ENCODE measurements at places on chromosomes 4 and X.

DNA sequence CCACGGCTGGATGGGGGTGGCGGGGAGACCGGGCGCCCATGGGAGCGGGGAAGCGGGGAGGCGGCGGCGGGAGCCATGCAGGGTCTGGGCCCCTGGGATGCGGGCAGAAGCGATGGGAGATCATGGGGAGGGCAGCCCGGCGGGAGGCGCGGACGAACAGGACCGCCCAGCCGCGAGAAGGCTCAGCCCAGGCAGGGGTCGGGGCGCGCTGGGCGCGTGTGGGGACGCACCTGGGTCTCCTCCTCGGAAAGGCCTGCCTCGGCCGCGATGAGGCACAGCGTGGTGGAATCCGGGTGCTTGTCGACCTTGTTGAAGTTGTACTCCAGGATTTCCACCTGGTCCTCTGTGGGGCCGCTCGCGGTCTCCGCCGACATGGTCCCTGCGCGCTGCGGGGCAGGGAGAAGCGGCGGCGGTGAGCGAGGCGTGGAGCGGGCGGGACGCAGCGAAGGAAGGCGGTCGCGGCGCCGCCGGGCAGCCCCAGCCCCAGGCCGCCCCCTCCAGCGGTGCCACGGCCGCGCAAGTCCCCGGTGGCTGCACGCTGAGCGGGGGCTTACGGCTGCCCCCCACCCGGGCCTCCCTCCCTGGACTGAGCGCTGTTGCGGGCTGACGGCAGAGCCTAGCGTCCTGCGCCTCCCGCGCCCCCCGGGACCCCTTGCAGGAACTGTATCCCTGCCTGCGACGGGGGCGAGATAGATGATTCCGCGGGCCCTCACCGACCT, 25.3 kb downstream of the HOPX start:
- no peak for DNase-seq

- DNase-seq: no peak
Observed at GRCh38 chr4:187071946-187072600, 348.4 kb upstream of the FAT1 start.

DNA sequence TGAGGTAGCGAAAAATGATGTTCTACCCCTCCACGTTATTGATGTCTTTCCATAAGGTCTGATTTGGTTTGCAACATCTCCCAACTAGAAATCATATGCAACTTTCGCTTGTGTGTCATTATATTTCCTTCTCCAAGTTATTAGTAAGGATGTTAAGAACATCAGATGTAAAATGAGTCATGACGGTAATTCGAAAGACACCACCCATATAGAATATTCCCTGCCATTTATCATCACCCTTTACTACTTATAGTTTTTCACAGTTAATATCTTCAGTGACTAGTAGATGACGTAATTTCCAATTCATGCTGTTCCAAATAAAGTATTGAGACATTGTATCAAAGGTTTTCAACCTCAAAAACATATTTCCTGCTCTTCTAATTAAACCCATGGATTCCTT, 146.7 kb upstream of the MAP3K15 start:
- DNase-seq: no peak

DNA sequence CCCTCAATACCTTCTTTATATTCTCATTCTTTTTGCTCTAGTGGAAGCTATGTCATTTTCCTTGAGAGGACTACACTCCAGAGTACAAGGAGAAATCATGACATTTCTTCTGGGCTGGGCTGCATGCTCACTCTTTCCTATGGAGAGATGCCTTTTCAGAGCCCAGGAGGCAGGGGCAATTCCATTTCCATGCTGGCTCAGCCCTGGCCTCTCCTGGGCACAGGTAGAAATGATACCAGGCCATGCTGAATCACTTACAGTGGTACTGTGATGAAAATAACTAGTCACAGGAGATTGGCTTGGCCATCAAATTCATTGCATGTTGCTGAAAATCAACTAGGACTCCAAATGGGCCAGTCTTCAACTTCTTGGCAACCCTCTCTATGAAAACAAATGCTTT, 34.0 kb upstream of the PPARGC1A start:
- DNase-seq: no peak

GRCh38 chr4:86483773-86484172, 110.3 kb upstream of the PTPN13 start:
- no peak for DNase-seq

DNA sequence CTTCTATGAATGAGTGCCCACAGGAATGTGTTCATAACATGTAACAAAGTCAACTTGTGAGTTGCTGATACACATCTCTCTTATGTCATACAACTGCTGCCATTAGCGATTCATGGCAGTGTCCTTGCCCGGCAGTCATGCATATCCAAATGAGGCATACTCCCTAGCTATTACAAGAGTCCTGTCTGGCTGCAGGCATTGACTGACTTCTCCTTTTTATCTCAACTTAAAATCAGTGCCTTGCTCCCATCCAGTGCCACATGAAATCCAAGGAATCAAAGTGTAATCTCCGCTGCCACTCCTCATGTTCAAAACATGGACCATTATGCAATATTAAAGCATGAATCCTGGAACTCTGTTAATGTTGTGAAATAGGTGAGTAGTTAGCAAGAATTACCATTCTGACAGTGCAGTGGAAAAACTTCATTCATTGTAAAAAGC, 348.9 kb upstream of the FTHL17 start:
- DNase-seq: no peak

Data from GM12878 (cell line).